DMS79 (cell line): ENCODE measurements at places on chromosomes 12 and 14.

GRCh38 chr14:76090616-76091391 lies 60.9 kb upstream of the GPATCH2L start:
- no peak for DNase-seq

GRCh38 chr12:32201976-32202375 lies 95.3 kb downstream of the BICD1 start:
- DNase-seq = no peak

GRCh38 chr14:101404426-101405170 lies 156.7 kb upstream of the DIO3 start:
- DNase-seq = no peak

GRCh38 chr12:89250213-89250612 lies 102.1 kb downstream of the DUSP6 start:
- DNase-seq = no peak

- no peak for DNase-seq
Observed at GRCh38 chr14:65628664-65629063, 216.1 kb downstream of the FUT8 start.
